ENCODE measurements at places on chromosomes 5 and 9.

GRCh38 chr9:131923766-131924165 lies 155.9 kb downstream of the MED27 start:
- no peak for DNase-seq

DNA sequence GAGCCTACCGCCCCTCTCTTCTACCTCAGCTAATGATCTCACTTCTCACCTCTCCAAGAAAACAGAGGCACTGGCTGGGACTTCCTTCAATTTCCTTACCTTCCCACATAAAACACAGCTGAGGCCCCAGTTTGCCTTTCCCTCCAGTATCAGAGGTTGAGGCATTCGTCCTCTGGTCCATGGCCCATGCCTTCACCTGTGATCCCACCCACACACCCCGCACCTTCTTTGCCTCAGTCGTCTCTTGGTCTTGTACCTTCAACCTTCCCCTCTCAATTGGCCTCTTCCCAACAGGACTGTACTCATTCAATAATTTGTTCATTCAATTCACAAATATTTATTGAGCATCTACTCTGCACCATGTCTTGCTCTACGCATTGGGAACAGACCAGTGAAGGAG lies 11.0 kb upstream of the NSD1 start:
- no peak for DNase-seq

DNA sequence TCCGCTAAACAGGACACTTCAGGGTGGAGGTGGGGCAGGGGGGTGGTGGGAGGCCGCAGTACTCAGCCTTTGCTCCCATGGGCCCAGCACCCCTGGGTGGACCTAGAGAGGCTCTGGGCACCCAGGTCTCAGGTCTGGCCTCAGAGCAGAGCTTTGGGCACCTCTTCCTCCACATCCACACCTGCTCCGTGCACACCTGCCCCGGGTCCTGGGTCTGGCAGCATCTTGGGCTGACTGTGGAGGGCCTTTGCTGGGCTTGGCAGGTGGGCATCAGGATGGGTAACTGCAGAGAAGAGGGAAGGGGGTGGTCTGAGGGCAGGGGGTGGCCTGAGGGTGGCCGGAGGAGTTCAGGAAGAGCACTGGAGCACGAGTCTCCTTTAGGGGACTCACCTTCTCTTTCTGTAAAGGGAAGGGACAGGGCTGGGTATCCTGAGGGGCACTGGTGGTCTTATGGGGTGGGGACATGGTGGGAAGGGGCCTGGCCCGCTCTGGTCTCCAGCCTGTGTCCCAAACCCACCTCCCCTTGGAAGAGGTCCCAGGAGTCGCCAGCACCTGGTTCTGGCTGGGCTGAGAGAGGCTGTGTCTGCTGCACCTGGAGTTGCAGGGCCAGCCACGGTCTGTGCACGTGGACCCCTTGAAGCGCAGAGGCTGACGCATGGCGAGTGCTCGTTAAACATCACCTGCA lies 106.7 kb upstream of the IER5L start:
- DNase-seq, result no peak

- no peak for DNase-seq
These were observed 283.3 kb downstream of the TMEM167A start for GRCh38 chr5:82793808-82794419.

DNA sequence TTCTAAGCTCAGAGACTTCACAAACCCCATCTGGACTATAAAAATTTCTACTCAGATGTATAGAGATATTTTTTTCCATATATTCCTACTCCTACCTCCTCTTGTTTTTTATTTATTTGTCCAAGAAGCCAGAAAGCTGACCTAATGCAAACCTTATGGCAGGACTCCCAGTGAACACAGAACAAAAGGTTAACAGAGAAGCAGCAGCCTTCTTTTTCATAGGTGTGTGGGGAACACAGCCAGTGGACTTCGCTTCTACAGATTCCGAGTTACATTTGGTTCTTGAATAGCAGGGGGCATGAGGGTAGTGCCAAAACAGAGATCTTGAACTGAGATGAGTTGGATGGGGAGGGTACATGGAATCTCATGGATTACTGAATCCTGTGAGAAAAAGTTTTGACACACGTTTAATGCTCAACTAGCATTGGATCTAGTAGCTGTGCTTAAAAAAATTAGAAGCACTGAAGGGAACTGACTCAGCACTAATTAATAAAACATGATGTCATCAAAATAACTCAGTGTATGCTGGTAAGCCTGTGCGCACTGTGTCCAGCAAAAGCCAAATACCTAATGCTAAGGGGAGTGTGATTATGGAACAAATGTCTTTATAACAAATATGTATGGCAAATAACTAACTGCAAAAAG lies 240.1 kb downstream of the GABRB2 start:
- no peak for DNase-seq

DNA sequence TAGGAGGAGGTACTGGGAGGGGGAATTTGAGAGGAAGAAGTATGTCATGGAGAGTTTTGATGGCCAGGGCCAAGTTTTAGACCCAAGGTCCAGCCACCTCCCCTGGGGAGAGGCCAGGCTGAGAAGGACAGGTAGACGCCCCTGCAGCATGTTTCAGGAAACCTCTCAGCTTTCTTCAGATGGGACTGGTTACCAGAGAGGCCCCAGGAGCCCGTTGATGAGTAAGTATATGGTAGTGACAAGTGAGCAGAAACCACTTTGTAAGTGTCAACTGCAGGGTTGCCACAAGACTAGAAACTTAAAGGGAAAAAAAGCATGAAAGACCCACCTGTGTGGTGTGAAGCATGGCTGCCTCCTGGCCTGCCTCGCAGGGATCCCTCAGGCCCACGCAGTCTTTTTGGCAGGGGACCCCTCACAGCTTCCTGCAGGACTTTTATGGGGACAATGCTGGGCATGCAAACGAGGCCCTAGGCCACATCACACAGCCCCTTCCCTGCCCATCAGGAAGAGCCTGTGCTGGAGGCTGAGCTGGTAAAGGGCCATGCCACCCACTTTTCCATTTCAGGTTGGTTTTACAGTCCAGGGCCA lies 255.9 kb downstream of the FSTL4 start:
- no peak for DNase-seq

DNA sequence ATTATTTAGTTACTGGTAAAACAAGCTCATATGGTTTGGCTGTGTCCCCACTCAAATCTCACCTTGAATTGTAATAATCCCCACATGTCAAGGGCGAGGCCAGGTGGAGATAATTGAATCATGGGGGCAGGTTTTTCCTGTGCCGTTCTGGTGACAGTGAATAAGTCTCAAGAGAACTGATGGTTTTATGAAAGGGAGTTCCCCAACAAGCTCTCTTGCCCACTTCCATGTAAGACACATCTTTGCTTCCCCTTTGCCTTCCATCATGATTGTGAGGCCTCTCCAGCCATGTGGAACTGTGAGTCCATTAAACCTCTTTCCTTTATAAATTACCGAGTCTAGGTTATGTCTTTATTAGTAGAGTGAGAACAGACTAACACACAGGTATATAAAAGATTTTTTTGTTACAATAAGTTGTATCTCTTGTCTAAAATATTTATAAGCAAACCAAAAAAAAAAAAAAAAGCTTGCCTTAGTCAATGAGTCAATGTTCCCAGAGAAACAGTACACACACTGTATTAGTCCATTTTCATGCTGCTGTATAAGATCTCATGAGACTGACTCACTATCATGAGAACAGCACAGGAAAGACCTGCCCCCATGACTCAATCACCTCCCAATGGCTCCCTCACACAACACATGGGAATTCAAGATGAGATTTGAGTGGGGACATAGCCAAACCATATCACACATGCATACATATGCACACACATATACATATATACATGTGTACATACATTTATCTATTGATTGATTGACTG lies 138.3 kb downstream of the BASP1 start:
- DNase-seq, result no peak

- DNase-seq, result no peak
These were observed 7.3 kb upstream of the AMBP start for GRCh38 chr9:114085387-114085789.

DNA sequence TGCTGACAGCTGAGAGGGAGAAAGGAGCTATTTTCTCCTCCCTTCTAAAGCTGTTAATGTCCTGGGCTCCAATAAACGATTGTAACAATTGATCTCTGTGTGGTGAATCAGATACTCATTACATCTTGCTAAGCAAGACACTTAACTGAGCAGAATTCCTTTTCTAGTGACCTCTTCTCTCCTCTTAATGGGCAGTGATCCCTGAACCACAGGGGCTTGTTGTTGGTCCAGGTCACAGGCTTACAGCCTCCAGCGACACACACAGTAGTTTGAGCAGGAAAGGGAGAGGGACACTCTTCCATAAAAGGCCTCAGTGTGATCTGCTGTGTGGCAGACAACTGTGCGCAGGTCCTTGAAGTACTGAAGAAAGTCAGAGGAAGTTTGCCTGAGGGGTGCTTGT lies 58.5 kb upstream of the MYO10 start:
- DNase-seq, result no peak

GRCh38 chr9:6579613-6580012 lies 65.9 kb downstream of the GLDC start:
- no peak for DNase-seq

DNA sequence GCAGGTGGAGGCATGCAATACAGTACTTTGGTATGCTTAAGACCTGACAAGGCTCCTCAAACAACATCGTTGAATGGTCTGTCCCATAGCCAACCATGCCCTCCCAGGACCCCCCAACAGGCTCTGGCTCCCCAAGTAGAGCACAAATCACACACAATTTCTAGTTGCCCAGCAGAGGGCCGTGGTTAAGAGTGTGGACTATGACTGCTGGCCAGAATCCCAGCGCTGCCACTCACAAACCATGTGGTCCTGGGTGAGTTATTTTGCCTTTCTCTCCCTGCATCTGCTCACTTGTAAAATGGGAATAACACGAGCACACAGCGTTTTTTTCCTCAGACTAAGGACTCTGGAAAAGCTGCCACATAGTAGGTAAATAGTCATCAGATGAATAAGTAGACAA lies 6.5 kb downstream of the CKMT2 start:
- no peak for DNase-seq

GRCh38 chr5:166713295-166713694 lies 1578.2 kb upstream of the WWC1 start:
- DNase-seq, result no peak

DNA sequence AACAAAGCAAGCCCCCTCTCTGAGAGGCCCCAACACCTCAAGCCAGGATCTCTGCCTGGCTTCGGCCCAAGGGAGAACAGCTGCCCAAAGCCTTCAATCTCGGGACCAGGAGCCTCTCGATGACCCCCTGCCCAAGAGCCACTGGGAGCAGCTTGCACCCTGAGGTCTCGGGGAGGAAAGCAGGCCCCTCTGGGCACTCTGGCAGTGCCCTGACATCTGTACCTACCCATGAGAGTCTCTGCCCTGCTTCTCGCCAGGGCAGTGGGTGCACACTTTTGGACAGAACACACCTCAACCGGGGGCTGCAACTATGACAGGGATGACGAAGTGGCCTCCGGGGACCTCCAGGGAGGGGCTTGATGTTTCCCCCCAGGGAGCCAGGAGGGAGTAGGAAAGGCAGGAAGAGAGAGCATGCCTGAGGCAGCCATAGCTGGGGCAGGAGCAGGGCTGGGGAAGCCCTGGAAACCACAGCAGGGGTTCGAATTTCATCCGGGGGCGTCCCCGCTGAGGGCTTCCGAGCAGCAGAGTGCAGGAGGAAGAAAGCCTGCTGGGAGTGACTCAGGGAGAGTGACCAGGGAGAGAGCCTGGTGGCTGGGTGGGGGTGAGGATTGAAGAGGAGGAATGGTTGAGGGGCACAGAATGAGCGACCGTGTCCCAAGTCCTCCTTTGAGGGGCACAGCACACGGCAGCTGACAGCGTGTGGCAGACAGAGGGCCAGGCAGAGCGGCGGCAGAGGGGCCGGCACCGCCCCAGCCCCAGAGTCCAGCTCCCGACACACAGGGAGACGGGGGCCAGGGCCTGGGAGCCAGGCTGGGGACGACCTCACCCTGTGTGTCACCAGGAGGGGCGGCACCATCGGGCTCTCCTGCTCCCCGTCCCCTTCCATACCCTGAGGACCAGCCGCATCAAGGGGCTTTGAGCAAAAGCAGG lies 1.8 kb downstream of the LPCAT1 start:
- DNase-seq, result no peak

DNA sequence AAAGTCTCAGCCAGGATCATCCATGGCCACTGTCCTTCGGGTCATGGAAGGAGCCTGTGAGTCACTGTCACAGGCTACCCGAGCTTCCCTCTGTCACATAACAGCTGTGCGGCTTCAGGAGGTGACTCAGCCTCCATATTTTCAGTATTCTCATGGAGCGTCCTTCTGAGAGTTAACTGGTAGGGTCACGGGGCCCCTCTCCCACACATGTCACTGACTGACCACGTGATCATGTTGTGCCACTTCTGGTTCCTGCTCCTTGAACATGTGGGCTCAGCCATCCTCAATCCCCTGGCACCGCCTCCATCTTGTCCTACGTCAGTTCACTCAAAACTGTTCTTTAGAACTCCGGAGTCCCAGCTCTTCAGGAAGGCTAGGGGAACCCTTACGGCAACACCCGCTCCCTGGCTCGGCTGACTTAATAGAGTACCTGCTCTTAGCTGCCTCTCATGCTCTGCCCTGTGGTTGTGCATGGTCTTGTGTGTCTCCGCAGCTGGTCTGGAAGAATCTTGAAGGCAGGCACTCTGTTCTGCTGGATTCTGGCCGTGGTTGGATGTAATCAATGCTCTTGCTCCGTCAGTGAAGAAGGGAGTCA lies 182.8 kb downstream of the ICE1 start:
- DNase-seq, result no peak

- no peak for DNase-seq
These were observed 479.0 kb downstream of the MTRR start for GRCh38 chr5:8347984-8348383.

DNA sequence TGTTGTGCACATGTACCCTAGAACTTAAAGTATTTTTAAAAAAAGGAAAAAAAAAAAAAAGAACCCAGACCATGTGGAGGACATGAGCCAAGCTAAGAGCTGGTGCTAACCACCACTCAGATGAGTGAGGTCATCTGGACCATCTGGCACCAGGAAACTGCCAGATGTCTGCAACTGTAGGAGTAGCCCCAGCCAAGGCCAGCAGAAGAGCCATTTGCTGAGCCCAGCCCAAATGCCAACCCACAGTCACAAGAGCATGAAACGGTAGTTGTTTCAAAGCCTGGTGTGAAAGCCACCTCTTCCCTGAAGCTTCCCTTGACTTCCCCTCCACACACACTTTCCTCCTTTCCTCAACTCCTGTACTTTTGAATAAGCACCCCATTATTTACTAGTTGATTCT lies 69.2 kb upstream of the FCN1 start:
- no peak for DNase-seq

DNA sequence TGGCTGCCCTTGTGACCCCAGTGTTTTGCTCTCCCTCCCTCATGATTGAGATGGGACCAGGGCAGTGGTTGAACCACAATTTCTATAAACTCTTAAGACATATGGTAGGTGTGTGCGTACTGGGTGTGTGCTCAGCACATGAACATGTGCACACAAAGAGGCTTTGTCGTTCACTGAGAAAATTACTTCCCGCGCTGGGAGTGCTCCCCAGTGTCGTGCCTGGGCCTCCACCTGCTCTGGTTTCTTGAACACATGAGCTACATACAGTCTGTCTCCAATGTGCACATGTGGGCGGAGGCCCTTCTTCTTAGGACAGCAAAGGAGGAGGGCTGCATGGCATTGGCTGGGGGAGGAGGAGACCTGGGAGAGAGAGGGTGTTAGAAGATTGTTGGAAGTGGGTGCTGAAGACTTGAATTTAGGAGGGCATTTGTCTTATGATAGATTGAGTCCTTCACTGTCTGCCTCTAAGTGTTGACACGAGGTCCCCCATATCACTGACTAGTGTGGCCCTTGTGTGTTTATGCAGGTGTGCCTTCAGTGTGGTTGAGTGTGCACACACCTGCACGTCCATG lies 170.0 kb downstream of the CACNA1B start:
- DNase-seq, result no peak

GRCh38 chr5:145942749-145943148 lies 6.4 kb downstream of the SH3RF2 start:
- DNase-seq, result no peak

- DNase-seq, result no peak
These were observed 49.2 kb downstream of the FAM240B start for GRCh38 chr9:38670542-38671371.

Data from bone marrow (tissue), 2 donors.